Activated T-helper 1 cell treated with anti-CD3 and anti-CD28 coated beads, Interleukin-2, amount 50 U/mL, for 16 hours (primary cell): ENCODE measurements at places on chromosomes 2 and 18.

DNA sequence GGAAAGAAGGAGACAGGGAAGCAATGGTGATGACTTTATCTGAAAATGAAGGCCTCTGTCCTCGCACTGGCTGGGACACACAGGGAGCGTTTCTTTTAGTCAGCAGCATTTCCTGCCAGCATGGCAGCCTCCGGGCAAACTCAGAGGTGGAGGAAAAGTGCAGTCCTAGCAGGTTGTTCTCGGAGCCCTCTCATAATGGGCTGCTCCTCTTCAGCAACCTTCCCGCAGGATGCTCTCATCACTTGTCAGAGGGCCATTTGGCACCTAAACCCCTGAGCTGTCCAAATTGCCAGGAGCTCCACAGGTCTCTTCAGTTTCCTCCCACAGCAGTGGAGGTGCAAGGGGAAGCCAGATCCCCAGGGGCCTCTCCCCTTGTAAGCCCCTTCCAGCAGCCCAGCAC is 6.2 kb downstream of the STK39 start:
- no peak for DNase-seq

DNA sequence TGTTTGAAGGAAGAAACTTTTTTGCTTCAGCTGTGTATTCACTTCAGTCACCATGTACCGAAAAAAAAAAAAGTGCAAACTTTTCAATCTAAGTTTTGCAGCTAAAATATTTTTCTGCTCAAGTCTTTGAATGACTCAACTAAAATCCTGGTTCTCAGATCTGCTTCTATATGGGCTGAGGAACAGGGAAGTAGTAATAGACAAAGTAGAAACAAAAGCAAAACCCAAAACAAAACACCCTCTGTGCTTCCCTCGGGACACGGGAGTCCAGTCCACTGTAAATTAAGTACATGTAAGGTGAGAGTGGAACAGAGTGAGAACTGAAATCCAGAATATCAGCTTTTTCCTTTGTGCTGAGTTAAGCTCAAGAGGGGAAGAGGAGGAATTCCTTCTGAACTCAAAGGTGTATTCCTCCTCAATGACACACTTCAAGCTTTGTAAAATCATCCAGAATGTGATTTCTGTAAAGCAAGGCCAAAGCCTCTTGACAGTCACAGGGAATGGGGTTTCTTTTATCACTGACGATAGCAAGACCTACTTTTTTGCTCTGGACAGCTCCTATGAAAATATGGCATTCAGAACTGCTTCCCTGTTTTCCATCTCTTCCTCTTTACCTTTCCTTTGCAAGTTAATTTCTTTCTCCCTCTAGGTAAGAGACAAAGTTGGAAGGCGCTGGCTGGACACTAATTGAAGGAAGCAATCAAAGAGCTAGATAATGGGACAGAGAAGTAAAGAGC is 433.5 kb upstream of the MMADHC start:
- no peak for DNase-seq

- no peak for DNase-seq
Measured at GRCh38 chr18:77105028-77105427, 27.6 kb downstream of the MBP start.

DNA sequence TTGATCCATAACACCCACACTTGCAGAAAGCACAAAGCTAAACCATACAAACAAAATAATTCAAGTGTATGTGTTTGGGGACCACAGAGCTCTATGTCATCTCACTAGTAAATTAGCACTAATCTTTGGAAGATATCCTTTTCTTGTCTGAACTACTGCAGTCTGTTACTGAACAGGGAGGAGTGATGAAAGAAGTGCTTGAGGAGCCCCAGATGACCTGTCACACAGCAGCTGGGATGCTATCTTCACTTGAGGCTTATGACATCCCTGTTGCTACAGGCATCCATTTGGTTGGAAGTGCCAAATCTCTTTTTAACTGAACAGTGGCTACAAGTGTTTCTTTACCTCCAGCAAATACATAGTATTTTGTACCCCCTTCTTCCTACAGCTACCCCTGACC is 386.3 kb upstream of the CHAC2 start:
- no peak for DNase-seq

GRCh38 chr2:220473611-220474010 is 846.2 kb downstream of the SLC4A3 start:
- no peak for DNase-seq
